ENCODE measurements at places on chromosomes 13 and 19.
A peak's percentile ranks its signal among the peaks of the same experiment; 100 is the strongest.

DNA sequence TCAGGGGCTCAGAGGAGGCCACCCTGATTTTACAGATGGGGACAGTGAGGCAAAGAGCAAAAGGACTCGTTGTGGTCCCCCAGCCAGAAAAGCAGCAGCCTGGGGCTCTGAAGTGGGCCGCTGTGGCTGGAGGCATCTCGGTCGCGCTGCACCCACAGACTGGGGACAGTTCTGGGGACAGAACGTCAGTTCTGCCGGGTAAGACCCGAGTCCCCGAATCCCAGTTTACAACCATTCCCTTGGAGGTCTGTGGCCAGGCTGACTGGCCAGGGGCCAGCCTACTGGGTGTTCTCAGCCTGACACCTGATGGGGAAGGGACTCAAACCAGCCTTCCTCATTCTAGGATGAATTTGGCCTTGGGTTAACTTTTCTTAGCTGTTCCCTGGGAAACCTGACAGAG is 14.1 kb downstream of the SUGP1 start:
- DNase-seq = no peak

DNA sequence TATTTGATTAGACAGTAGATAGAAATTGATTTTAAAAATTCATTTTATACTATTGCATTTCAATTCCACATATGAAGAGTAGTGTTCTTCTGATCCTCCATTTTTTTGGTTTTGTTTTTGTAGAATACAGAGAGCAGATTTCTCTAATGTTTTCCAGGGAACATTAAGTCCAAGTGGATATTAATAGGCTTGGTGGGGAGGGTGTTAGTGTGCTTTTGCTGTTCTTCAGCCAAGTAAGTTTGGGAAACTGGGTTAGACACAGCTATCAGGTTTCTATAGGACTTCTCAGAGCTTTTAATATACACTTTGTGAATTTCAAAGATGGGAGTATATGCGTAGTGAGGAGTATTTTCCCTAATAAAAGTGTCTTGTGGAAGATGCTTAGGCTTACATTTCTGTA is 21.8 kb downstream of the NAA16 start:
- DNase-seq = no peak

- DNase-seq = no peak
Observed at GRCh38 chr19:3723110-3723488, 14.9 kb downstream of the TJP3 start.

DNA sequence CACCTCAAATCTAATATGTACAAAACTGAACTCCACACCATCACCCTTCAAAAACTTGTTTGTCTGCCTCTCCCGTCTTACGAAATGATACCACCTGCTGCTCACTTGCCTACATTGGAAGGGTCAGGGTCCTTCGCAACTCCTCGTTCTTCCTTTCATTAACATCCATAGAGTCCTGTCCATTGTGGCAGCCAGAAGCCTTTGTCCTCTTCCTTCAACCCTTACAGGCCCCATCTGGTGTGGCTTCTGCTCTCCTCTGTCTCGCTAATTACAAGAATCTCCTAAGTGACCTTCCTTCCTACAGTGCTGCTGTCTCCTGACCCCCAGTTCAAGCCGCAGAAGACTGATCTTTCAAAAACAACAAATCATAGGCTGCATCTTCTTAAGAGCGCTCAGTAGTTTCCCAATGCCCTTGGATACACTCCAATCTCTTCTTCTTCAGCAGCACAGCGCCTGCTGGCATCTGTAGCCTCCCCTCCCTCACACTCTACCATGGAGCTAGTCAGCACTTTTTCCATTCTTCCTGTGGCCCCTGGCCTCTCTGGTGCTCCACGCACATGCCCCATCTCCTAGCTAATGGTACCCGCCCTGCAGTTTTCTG is 382.7 kb downstream of the LIG4 start:
- no peak for DNase-seq

- DNase-seq = no peak
Observed at GRCh38 chr13:34734932-34735331, 207.1 kb upstream of the NBEA start.

DNA sequence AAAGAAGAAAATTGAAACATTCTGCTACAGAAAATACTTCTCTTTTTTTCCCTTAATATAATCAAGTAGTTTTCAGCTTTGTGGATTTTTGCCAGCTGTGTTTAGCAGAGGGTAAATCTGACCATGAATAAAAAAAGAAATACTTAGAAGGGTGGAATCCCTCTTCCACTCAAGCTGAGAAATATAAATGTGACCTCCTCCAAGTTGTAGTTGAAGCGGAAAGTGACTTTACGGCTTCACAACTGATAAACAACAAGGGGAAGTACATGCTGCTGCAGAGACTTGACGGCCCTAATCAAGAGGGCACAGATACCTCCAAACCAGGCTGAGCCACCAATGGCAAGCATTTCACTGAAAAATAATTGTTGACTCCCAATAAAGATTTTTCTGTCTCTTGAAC is 785.0 kb downstream of the SLITRK5 start:
- no peak for DNase-seq

GRCh38 chr19:5787409-5788182 is 3.0 kb upstream of the PRR22 start:
- DNase-seq = no peak

DNA sequence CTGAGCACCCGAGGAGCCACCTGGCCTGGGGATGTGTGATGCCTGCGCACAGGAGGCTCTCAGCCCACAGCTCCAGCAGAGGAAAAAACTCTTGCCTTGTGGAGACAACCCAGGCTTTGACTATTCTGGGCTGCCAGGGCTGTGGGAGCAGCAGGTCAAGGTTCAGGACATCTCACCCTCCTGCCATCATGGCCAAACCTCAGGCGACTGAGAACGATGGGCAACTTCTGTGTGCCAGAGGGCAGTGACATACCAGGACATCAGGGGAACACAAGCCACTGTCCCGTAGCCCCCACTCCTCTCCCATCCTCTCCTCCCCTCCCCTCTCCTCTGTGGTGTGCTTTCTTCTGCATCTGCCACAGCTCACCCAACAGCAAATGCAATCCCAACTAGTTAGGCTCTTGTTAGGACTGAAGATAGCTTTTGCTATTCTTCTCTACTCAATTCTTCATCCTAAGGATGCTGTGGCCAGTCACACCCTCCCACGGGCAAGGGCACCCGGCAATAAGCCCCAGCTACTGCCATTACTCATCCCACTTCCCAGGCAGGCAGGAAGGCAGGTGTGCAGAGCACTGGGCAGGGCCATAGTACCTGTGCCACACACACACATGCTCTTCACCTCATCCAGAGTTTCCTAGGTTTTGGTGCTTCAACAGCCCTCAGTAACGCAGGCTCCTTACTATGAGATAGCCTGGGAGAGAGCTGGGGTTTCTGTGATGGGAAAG is 16.8 kb downstream of the ELL start:
- no peak for DNase-seq

- DNase-seq = no peak
Observed at GRCh38 chr13:77285098-77285497, 41.8 kb downstream of the MYCBP2 start.

GRCh38 chr13:48828962-48829411 is 146.7 kb upstream of the FNDC3A start:
- no peak for DNase-seq

DNA sequence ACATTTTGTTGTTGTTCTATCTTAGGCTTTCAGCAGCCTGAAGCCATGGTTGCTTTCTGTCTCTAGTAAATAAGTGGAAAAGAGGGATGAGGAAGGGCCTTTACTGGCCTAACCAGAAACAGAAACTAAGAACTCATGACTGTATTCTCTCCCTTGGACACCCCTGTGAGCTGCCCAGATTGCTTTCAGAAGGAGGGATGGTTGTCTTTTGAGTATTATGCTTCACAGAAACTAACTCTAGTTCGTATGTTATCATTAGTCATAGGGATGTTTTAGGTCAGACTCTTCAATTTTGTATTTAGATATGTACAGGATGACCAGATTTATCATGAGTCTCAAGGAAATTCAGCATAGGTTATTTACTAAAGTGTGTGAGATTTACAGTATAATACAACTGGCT is 17.5 kb downstream of the BORA start:
- no peak for DNase-seq

GRCh38 chr19:14565298-14565679 is 6.6 kb downstream of the NDUFB7 start:
- DNase-seq = peak; percentile 4

GRCh38 chr19:18193388-18194180 is 566 bp downstream of the MPV17L2 start:
- DNase-seq = no peak

- no peak for DNase-seq
Observed at GRCh38 chr19:49210108-49210900, 52.7 kb downstream of the TRPM4 start.

GRCh38 chr19:38617764-38618589 is at the start of gene MAP4K1:
Gene MAP4K1 (minus strand): TSS chr19:38617953. CDS start chr19:38617895, 58 bp downstream.
- DNase-seq = no peak

- DNase-seq = no peak
Observed at GRCh38 chr13:85142351-85142927, 656.8 kb downstream of the SLITRK6 start.

- no peak for DNase-seq
Observed at GRCh38 chr19:4319067-4319718, 14.8 kb downstream of the FSD1 start.

GRCh38 chr19:46648060-46648960 is 12.3 kb upstream of the GNG8 start:
- no peak for DNase-seq

GRCh38 chr13:95492044-95492801 is 60.3 kb upstream of the CLDN10 start:
- DNase-seq = no peak

- peak; percentile 85 for DNase-seq
Observed at GRCh38 chr19:56477429-56478338, 539 bp upstream of the ZNF667 start.

GRCh38 chr13:44243198-44243857 is 130.3 kb upstream of the SERP2 start:
- no peak for DNase-seq

DNA sequence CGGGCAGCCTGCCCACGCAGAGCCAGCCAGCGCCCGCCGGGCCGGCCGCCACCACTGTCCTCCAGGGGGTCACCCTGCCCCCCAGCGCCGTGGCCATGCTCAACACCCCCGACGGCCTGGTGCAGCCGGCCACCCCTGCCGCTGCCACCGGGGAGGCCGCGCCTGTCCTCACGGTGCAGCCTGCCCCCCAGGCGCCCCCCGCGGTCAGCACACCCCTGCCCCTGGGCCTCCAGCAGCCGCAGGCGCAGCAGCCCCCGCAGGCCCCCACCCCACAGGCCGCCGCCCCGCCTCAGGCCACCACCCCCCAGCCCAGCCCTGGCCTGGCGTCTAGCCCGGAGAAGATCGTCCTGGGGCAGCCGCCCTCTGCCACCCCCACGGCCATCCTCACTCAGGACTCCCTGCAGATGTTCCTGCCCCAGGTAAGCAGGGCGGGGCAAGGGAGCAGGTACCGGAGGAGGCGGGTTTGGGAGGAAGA is 32.3 kb upstream of the EHD2 start:
- no peak for DNase-seq

GRCh38 chr13:50082426-50083281 is 67.4 kb downstream of the KCNRG start:
- DNase-seq = peak; percentile 58

DNA sequence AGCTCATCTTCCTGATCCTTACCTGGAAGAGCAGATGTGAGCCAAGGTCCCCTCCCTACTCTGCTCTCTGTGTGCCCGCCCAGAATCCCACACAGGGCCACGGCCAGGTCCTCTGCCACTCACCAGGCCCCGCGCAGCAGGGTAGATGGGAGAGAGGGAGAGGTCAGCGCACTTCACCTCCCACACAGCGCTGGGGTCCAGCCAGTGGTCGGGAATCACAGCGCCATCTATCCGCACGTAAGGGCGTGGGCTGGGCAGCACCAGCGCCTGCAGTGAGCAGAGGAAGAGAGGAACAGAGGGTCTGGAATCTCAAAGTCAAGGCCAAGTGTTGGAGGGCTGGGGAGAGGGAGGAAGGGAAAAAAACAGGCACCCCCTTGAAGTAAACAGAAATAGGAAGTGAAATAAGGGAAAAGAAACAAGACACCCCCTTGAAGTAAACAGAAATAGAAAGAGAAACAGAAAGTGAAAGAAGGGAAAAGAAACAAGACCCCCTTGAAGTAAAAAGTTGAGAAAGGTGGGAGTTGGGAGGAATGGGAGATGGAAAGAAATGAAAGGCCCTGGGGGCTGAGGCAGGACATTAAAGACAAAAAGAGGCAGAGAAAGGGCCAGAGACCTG is 7.0 kb upstream of the PLA2G4C start:
- DNase-seq = no peak

- DNase-seq = no peak
Observed at GRCh38 chr19:47623921-47624391, 15.0 kb downstream of the BICRA start.

- no peak for DNase-seq
Observed at GRCh38 chr13:98774776-98775175, 22.3 kb upstream of the SLC15A1 start.

DNA sequence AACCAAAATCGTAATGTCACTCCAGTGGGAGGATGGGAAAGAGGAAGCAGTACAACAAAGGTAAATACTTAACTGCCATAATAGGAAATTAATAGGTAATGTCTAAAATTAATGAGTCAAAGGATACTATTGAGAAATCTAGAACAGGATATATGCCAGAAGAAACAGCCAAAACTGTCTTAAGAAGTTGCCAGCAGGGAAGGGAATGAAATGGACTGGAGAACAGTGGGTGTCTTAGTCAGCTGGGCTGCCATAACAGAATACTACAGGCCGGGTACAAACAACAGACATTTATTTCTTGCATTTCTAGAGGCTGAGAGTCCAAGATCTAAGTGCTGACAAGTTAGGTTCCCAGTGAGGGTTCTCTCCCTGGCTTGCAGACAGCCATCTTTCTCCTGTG is 40.3 kb upstream of the IPO5 start:
- DNase-seq = no peak

- DNase-seq = no peak
Observed at GRCh38 chr19:5222178-5222577, 118.4 kb downstream of the PTPRS start.

GRCh38 chr13:103436057-103436654 is 369.9 kb upstream of the SLC10A2 start:
- DNase-seq = no peak

All from HuH-7.5 (cell line).